ENCODE measurements at places on chromosomes 16 and 17.

DNA sequence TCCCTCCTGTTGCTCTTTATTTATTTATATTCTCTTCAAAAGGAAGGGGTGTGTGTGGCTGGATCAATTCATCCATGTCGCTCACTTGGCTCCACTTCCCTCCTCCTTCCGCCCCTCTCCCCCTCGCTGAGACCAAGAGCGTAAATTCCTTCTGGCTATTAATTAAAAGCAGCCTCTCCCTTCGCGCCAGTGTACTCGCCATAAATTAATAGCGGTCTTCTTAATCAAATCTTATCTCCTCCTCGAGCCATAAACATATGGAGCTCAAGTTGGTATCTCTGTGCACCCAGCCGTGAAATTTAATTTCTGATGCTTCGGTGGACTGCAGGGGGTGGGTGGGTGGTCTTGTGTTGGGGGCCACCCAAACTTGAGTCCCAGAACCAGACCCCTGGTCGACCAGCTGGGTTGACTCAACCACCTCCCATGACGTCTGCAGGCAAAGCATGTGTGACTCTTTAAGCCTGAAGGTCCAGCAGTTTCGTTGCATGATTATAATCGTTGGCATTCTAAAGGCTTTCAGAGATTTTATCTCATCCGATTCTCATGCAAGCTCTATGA is 57.9 kb downstream of the SDK2 start:
- H3K4me1 ChIP-seq = no peaks in the 10 kb centered on the region
- no peak overlapping the region for H3K27ac ChIP-seq
- H3K36me3 ChIP-seq = no peaks in the 10 kb centered on the region
- no peak for DNase-seq
- H3K27me3 ChIP-seq = no peaks in the 10 kb centered on the region
- no peak overlapping the region for H3K4me3 ChIP-seq

DNA sequence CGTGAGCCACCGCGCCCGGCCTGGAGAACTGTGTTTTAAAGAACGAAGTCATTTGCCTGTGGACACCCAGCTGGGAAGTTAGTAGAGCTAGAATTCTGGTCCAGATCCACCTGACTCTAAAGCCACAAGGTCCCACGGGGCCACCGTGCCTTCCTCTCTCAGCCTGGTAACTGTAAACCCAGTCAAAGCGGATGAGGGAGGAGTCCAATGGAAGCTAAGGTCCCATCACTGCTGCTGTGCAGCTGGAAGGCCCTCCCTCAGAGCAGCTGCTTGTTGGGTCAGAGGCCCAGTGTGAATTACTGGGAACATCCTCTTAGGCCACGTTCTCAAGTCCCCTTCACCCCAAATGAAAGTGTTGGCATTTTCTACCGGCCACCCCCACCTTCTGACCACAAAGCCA is 48.8 kb upstream of the CACNG5 start:
- H3K4me1 ChIP-seq = peaks cover 23% of the 10 kb centered on the region
- DNase-seq = no peak
- no peaks in the 10 kb centered on the region for H3K27me3 ChIP-seq
- no peak overlapping the region for H3K27ac ChIP-seq
- peaks cover 10% of the 10 kb centered on the region for H3K36me3 ChIP-seq

DNA sequence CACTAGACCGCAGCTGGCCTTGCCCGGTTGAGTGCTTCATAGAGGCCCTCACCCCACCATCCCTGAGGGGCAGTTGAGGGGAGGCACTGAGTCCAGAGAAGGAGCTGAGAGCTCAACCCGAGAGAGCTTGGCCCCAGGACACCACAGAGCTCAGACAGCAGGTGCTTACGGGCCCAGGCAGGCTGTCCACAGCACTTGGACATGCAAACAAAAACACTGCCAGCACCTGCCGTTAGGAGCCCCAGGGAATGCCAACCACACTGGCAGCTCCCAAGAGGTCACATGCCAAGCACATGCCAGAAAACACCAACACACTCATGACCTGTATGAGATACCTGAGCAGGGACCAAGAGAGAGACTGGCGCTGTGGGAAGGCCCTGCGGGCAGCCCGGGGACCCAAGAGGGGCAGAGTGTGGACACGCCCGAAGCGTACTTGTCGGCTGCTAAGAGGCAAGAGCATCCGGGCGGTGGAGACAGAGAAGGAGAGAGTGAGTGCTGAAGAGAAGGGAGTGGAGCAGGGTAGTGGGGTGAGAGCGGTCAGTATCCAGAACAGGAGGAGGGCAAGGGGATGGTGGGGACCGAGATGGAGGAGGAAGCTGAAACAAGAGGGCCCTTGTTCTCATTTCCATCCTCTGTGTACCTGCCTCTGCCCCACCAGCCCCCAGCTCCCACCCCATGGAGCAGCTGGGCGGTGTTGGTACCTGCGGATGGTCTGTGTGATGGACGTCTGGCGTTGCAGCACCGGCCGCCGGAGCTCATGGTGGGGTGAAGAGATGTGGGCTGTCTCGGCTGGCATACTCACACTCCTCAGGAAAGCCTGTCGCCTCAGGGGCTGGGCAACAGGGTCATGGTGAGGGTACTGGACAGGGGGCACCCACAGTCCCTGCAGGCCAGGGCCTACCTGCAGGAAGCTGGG is 8.2 kb downstream of the RHBDF1 start:
- H3K36me3 ChIP-seq = peaks cover 10% of the 10 kb centered on the region
- no peaks in the 10 kb centered on the region for H3K4me1 ChIP-seq
- no peak for DNase-seq
- no peak overlapping the region for H3K4me3 ChIP-seq

DNA sequence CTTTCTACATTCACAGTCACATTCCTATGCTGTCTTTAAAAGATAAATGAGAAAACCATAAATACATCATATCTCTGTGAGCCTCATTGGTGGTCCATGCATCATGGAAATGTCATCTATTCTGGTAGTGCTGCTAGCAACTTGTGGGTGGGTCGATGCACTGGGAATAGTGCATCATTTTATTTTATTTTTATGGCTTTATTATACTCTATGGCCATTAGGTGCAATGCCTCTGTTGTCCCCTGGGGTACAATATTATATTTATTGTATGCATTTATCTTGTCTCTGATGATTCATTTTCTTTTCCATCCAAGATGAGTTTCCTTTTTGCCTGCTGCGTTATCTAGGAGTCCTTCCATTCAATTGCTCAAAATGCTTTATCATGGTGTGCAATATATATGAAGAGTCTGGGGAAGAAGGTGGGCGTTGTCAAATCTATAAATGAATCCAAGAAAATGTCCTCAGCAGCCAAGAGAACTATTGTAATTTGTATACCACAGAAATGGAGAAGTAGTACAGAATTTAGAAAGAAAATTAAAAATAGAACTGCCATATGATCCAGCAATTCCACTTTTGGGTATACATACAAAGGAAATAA is 324.0 kb downstream of the KCNJ2 start:
- H3K36me3 ChIP-seq = no peaks in the 10 kb centered on the region
- no peak overlapping the region for H3K4me3 ChIP-seq
- no peaks in the 10 kb centered on the region for H3K4me1 ChIP-seq
- H3K27ac ChIP-seq = no peak overlapping the region
- H3K27me3 ChIP-seq = no peaks in the 10 kb centered on the region
